ENCODE measurements at places on chromosomes 1 and 21.

DNA sequence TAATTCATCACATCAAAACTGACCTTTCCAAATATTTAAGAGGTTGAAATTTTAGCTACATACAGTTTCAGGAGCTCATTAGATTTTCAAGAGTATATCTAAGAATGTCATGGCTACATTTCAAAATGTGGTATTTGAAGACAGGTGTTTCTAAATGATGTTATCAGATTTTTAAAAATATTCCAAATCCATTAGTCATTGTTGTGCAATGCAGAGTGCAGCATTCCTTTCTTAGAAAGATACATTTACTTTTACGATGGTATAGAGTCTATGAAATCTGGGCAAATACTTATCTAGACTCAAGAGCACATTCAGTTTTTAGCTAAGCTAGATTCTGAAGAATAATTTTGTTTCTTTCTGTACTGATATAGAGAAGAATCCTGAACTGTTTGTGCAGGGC lies 230.3 kb downstream of the CHRM3 start:
- no peak for DNase-seq

DNA sequence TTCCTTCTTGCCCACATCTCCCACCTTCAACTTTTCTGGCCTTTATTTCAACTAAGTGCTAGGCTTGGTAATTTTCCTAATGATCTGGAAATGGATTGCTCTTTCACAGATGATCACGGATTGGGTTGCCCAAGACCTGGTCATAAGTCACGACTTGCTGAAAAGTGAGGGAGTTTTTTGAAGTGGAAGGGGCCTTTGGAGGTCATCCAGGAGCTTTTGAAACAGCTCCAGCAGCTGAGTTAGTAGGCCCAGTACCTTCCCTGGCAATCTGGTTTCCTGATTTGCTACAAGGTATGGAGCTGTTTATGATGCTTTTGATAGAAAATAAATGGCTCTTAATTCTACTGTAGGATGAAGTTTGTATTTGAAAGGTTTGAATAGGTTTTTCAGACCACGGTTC lies 20.4 kb downstream of the GREM2 start:
- no peak for DNase-seq

- DNase-seq, result no peak
These were observed 120.9 kb upstream of the KIAA1614 start for GRCh38 chr1:180791806-180792205.

DNA sequence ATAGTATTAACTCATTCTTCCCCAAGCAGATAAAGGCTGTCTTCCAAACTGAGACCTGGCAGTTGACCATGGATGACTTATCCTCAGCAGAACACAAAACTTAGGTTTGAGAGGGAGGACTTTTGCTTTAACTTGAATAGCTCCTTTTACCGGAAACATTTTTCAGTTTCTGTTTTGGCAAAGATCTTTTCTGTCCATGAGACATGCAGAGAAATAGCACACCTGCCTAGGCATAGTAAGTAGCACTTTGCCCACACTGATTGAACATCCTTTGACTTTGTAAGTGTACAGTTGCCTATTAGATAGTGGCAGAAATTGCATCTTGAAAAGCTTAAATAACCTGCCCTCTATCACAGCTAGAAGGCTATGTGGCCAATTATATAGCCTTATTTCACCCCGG lies 1962.5 kb downstream of the MRPL39 start:
- DNase-seq, result no peak

- peak; percentile 34 for DNase-seq
These were observed 5.2 kb downstream of the NPPA start for GRCh38 chr1:11842154-11843041.

GRCh38 chr1:161200992-161201835 lies 953 bp upstream of the NDUFS2 start:
- no peak for DNase-seq

DNA sequence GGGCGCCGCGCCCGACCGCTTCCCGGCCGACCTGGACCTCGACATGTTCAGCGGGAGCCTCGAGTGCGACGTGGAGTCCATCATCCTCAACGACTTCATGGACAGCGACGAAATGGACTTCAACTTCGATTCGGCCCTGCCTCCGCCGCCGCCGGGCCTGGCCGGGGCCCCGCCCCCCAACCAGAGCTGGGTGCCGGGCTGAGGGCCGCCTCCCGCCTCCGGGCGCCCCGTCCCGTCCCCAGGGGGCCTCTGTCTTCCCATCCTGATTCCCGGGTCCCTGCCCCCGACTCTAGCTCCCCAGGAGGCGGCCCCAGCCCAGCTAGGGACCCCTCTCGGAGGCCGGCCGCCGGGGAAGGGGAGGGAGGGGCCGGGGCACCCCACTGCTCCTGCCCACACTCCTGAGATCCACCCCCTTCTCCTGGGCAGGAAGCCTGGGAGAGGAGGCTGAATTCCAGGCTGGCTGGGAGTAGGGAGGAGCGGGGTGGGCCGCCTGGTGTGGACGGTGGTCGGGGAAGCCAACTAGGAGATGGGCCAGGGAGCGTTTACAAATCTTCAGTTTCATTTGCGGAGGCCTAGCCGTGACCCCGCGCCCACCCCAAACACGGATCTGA lies 21.4 kb downstream of the FOXO6 start:
- DNase-seq, result no peak

DNA sequence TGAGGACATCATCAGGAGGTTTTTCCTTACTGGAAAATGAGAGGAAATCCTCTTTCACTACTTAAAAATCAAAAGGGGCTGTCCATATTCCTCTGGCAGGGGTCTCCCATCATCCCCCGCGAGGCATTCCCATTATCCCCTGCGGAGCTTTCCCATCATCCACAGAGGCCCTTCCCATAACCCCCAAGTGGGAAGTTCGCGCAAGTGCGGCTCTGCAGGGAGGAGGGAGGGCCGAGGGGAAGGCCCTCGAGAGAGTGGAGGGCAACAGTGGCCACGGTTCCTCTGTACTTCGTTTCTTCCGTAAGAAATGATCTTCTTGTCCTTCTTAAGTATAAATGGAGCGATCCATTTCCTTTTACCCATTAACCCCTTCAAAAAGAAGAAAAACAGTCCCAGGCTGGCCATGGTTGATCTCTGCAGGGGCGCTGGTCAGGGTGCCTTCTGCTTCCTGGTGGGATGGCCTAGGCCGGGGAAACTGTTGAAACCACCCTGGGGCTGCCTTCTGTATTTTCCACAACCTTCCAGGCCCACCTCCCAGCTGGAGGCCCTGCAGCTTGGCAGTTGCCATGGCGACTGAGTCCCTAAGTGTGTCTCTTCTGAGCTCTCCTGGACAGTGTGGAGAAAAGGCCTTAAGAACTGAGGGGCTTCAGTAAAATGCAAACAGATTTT lies 3.6 kb upstream of the RSPH1 start:
- DNase-seq, result no peak

DNA sequence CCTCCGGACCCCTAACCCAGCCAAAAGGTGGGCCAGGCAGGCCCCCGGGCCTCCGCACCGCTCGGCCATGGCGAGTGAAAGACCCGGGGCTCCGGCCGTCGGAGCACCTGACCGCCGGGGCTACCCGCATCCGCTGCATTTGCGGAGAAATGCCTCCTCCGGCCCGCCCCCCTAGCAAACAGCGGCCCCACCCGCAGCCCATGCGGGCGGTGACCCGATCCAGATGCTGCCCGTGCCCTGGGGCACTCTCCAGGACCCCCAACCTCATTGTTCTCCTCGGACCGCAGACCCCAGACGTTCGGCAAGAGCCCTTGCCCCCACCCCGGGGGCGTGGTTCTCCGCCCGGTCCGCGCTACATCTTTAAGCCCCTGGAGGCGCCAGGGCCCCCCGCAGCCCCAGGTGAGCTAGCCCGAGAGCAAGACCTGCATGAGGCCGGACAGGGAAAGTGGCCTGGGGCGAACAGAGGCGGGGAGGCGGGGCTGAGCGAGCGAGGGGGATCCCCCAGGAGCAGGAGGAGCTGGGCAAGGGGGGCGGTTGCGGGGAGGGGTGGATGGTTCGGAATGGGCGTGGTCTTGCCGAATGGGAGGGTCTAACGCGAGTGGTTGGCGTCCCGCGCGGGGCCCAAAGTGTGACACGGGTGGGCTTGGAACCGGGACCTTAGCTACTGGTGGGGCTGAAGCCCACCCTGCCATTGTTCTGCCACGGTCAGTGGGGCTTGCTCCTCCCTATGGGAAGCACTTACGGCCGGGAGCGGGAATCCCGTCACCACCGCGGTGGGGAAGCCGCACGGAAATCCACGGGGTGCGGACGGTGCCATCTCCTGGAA lies 6.3 kb upstream of the CRYBG2 start:
- no peak for DNase-seq

- no peak for DNase-seq
These were observed 18.1 kb downstream of the MAP3K7CL start for GRCh38 chr21:29148530-29148929.

GRCh38 chr1:33387625-33388024 lies 43.3 kb downstream of the PHC2 start:
- no peak for DNase-seq

DNA sequence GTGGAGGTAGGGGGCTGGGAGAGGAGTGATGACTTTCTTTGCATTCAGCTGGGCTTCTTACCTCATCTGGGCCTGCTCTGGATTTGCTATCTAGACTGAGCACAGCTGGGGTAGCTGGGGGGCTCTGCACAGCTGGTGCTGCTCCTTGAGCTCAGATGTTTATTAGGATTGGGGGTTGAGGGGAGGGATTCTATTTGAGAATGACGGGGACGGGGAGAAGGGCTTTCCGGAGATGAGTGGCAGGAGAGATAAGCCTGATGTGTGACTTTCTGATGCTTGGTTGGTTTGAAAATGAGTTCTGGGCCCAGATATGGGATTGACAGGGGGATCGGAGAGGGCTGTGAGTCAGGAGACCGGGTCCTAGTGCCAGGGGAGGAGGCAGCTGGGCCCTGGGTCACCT lies 146.1 kb upstream of the CSF3R start:
- DNase-seq, result no peak

DNA sequence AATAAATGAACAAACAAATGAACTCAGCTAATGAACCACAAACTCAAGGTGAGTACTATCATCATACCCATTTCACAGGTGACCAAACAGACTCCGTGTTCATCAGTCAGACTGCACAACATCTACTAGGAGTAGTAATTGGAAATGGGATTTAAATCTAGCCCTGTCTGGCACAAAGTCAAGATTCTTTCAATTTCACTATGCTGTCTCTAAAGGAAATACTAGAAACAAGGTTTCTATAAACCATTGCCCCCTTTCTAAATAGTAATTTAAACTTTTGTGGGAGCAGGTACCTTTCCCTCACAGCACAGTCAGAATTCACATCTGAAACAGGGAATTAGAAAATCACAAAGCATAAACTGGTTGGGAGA lies 160.3 kb downstream of the TGFBR3 start:
- DNase-seq, result no peak

GRCh38 chr1:102174259-102174863 lies 177.6 kb upstream of the OLFM3 start:
- no peak for DNase-seq

GRCh38 chr1:198788561-198789064 lies 149.8 kb downstream of the PTPRC start:
- no peak for DNase-seq

DNA sequence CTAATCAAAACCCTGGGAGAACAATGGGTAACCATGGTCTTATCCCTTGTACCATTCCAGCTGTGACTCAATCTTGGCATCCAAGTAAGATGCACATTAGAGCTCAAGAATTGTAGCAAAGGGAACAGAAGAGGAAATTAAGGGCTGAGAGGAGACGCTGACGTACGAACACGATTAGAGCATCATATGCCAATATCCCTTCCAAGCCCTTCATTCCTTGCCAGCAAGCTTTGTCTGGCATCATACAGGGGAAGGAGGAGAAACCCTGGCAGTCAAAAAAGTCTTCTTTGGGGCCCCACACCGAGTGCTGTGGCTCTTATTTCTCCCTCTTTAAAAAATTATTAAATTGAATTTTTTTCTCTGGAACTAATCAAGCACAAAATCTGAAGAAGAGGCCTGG lies 120.9 kb downstream of the ASTN1 start:
- DNase-seq, result no peak

DNA sequence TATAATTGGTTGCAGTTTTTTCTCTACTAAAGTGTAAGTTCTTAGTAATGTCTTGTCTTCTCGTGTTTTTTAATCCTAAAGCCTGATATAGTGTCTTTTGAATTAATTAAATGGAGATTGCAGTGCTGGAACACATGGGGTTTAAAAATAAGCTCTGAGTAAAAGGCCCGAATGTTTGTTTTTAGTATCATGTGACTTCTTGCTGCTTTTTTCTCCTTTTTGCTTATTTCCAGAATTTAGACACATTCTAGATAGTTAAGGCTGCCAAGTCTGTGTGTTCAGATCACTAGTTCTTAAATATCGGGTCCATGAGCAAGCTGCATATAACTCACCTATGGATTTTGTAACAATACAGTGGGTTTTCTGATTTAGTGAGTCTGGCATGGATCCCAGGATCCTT lies 27.5 kb downstream of the KCTD3 start:
- no peak for DNase-seq

- DNase-seq, result no peak
These were observed 40.6 kb downstream of the ENAH start for GRCh38 chr1:225612287-225612686.

- peak; percentile 59 for DNase-seq
These were observed 96.3 kb upstream of the TMPRSS15 start for GRCh38 chr21:18499761-18500376.

- DNase-seq, result no peak
These were observed 2.0 kb upstream of the TMPRSS3 start for GRCh38 chr21:42397746-42398394.

- no peak for DNase-seq
These were observed 25.9 kb downstream of the KCNA2 start for GRCh38 chr1:110580244-110580643.

All from KG1 (cell line).